Hematopoietic multipotent progenitor cell treated with erythropoietin and hydrocortisone succinate and interleukin-3 and kit ligand, for 8 days (in vitro differentiated cells): ENCODE measurements at places on chromosomes 2 and 18.
A peak's percentile ranks its signal among the peaks of the same experiment; 100 is the strongest.

GRCh38 chr2:213119061-213119809 lies 32.2 kb downstream of the IKZF2 start:
- peak; percentile 6 for DNase-seq

DNA sequence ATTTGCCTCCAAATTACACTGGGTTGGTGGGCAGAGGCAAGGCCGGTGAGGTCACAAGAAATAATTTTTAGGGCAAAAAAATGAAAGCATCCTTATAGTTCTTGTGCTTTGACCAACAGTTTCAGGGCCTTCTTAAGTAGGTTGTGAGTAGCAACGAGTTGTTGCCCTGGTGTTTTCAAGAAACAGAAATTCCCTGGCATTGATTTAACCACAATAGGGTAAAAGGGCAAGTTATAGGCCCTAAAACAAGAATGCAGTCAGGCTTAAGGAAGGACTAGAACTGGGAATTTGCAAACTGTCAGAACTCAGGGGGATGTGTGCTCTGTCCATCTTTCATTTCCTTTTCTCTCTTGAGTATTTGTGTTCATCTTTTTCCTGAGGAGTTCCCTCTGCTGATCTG lies 46.1 kb upstream of the STPG4 start:
- DNase-seq, result no peak

GRCh38 chr2:210169516-210170195 lies 1.6 kb downstream of the KANSL1L start:
- peak; percentile 56 for DNase-seq

DNA sequence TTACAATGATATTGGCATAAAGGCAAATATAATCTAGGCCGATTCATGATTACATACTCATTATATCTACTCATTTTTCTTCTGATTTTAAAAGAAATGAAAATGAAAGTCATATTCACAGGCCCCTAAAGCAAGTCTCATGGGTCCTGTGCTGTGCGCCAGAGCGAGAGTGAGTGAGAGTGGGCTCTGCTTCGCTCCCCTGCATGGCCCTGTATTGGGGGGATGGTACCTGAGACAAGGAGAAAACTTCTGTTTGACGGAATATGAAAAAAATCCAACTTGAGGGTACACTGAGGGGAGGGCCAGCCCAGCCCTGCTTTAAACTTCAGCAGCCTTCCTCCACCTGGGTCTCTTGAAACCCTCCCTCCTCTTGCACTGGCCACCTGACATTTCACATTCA lies 81.4 kb upstream of the RGPD5 start:
- no peak for DNase-seq

GRCh38 chr2:62406573-62407043 lies 99.4 kb downstream of the TMEM17 start:
- no peak for DNase-seq

- no peak for DNase-seq
Observed at GRCh38 chr2:197994751-197995150, 190.4 kb downstream of the PLCL1 start.

DNA sequence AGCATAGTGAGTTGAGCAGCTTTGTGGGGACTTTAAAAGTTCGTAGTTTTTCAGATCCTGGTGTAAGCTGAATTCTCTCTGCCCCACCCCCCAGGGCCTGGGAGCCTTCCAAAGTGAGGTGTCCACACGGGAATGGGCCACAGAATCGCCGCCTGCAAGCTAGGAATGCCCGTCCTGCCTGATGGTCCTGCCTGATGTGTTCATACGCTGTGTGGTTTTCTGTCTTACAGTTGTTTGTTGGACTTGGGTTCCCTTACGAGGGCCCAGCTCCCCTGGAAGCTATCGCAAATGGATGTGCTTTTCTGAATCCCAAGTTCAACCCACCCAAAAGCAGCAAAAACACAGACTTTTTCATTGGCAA lies 158.7 kb downstream of the MGAT5 start:
- DNase-seq, result no peak

DNA sequence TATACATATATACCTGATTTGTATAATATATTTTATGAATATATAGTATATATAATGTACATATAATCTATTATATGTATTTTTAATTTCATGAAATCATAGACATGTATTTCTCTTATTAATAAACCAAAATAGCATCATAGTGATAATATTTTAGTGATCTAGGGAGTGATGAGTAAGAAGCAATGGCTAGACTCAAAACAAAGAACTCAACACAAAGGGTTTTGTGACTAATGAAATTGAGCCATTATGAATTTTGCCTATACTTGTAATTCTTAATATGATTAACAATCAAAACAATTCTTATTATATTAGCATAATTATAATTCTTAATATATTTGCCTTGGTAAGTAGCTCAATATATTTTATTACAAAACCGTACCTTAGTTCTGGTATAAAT lies 1614.1 kb upstream of the TMEFF2 start:
- no peak for DNase-seq
